ENCODE measurements at places on chromosomes 6 and 20.

- peak; percentile 50 for DNase-seq
Measured at GRCh38 chr6:48765352-48765961, 654.5 kb upstream of the PTCHD4 start.

GRCh38 chr6:44223319-44224028, at the start of gene SLC29A1:
SLC29A1 (plus strand) TSS chr6:44223595; CDS start chr6:44227314, 3,719 bp downstream.
- DNase-seq = no peak

DNA sequence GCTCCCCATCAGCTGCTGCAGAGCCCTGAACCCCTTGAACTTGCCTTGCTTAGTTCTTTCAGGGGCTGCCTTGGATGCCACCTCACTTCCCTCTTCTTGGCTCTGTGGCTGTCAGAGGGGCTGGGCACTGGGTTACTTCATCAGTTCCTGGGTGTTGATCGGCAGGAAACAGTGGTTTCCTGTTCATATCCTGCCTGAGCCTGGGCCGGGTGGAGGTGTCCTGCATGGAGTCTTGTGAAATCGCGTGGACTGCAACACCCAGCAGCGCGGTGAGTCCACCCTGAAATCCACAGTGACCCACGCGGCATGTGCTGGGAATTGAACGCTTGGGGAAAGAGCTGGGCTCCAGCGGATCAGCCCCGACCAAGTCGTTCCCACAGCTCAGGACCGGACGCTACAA, 97.5 kb downstream of the CDH26 start:
- DNase-seq = peak; percentile 34

- DNase-seq = no peak
Measured at GRCh38 chr6:122458087-122458486, 13.5 kb downstream of the SERINC1 start.

- DNase-seq = no peak
Measured at GRCh38 chr20:46700481-46700880, 9.0 kb upstream of the SLC2A10 start.

DNA sequence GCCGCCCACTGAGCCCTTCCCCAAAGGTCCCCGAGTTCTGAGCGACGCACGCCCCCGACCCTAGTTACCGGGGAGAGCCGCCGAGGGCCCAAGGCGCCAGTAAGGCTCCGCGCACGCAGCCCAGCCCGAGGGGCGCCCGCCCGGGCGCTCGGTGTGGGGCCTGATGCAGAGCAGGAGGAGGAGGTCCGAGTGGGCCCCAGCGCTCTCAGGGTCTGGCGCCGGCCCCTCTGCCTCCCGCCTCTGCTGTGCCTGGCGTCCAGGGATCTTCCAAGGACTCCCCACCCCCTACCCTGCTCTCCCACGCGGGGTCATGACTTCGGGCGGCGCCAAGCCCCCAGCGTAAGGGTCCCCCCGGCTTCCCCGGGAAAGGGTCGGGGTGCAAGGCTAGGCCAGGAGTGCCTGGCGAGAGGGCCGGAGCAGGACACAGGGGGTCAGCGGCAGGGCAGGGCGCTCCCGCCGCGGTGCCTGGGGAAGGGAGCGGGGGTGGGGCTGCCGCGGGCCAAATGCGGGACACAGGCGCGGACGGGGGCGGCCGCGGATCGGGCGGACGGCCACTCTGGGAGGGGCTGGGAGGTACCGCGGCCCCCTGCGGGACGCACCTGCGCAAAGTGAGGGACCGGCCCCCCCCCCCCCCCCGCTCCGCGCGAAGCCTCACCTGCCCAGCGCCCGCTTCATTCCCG, 637 bp downstream of the ABHD12 start:
- DNase-seq = no peak

DNA sequence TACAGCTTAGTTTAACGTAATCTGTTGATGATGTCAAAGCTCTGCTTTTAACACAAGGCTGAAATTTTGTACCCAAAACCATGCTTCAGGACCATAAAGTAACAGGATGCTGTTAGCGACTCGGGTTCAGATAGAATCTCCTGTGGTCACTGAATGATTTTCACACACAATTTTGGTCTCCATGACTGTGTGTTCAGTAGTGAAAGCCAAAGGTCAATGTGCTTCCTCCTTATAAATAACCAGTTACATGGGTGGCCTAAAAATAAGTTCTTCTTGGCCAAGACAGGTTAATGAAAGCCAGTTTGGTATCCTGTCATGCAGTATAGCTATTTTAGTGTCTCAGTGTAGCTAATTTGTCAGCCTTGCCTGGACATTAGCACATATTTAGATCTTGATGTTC, 19.1 kb upstream of the LOC128125822 start:
- DNase-seq = no peak

GRCh38 chr6:153944201-153944600, 94.8 kb upstream of the OPRM1 start:
- DNase-seq = no peak

- peak; percentile 66 for DNase-seq
Measured at GRCh38 chr6:18269253-18269652, 4.9 kb upstream of the DEK start.

DNA sequence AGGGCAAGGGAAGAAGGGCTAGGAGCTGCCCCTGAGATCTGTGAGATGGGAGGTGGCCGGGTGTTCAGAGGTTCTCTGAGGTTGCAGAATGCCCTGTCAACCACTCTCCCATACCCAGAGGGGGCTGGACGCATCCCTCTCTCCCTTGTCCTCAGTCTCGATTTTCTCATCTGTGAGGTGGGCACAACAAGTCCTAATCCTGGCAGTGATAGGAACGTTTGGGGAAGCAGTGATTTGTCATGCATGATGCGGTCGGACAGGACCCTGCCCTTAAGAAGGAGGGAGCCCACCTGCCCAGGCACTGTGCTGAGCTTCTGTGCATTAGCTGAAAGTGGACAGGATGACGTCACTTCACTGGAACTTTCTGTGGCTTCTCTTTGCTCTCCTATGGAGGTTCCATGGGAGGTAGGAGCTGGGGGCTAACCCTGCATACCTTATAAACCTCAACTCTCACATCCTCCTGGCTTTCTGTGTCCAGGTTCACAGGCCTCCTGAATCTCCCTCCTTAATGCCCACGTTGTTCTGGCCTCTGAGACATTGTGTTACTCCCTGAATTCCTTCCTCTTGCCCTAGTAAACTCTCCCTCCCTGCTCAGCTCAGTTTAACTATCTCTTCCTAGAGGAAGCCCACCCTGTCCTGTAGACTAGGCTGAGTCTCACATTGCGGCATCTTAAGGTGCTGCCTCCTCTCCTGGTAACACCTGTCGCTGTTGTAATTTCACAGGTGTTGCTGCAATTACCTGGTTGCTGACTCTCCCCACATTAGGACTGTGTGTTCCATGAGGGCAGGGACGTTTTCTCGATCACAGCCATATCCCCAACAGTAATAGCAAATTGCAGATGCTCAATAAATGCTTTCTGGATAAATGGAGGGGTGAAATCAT, 30.1 kb upstream of the CSNK2A1 start:
- DNase-seq = no peak

DNA sequence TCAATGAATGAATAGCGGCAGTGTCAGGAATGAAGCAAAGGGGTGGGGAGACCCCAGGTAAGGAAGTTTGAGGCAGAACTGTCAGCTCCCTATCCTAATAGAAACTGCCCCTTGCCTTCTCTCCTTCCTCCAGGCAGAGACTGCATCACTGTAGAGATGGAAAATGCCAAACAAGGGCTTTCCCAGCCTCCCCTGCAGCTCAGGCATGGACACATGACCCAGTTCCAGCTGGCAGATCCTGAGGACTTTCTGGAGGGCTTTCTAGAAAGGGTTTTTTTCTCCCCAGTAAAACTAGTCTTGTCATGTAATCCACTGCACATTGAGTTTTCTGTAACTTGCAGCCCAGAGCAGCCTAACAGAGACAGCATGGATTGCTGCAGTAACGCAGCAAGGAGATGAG, 17.9 kb upstream of the PNPLA1 start:
- DNase-seq = no peak

GRCh38 chr20:5767493-5768098, 17.4 kb downstream of the SHLD1 start:
- DNase-seq = no peak

- DNase-seq = no peak
Measured at GRCh38 chr6:49038294-49038822, 424.7 kb downstream of the MMUT start.

GRCh38 chr6:14697427-14697826, 548.4 kb upstream of the JARID2 start:
- DNase-seq = no peak

DNA sequence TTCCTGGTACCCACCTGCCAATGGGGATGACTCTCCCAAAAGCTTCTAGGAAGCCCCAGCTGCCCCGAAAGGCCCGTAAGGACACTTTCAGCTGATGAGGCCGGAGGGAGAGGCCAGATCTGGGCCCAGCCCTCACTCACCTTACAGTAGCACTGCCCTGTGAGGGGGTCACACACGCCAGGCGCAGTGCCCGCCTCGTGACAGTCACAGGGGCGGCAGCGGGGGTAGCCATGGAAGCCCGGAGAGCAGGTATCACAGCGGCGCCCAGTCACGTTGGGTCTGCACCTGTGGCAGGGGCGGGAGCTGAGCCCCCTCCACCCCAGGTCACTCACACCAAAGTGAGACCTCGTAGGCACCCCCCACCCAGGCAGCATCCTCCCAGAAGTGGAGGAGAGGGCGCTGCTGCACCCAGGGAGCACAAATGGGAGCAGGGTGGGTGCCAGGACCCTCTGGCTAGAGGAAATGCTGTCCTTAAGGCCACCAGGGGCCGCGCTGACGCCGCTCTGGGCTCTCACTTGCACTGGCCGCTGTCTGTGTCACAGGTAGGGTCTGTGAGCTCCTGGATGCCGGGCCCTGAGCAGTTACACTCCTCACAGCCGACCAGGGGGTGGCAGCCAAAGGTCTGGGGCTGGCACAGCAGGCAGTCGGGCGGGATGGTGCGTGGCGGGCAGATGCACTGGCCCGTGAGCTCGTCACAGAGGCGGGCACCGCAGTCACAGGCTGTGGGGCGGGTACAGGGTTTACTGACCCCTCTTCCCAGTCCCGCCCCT, 25.1 kb downstream of the ADRM1 start:
- DNase-seq = no peak

DNA sequence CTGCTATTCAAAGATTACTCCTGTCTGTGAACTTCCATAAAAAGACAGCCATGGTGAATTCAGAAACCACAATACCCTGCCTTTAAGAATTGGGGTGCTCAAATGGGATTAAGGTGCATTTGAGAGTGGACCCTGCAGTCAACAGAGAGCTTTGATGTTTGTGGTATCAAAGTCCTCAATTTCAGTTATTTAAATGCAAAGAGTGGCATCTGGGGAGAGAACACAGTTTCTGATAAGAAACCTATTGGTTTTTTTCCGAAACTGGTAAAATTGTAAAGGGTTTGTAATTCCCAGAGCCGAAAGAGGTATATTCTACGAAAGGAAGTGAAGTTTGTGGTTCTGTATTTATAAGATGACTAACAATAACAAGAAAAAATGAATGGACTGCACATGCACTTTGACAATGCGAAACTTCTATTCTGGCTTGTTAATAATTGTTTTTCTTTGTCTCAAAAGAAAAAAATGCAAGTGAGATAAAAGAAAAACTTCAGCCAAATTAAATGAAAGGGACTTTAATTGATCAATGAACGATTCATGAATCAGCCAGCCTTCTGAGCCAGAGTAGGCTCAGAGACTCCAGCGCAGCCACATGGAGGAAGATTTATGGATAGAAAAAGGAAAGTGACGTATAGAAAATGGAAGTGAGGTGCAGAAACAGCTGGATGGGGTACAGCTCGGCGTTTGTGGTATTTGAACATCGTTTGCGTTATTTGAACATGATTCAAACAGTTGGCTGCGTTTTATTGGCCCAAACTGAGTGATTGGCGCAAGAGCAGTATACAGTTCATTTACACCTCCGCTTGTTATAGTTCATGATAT, 70.5 kb upstream of the DUSP22 start:
- DNase-seq = peak; percentile 37

DNA sequence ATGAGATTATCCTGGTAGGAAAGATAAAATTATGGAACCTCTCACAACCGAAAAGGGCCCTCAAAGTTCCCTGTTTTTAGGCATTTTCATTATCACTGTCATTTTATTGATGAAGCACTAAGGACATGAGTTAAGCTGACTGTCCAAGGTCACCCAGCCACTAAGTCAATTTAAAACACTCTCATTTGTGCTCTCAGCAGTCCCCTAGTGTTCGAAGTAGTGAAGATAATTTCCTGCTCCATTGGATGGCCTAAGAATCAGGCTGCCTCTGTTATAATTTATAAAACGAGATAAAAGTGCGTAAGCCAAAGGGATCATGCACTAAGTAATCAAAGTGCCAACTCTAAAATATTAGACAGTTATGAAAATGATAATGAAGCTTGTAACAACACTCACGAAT, 169.1 kb downstream of the KIF16B start:
- no peak for DNase-seq

GRCh38 chr6:165956874-165957273, 210.8 kb downstream of the TBXT start:
- DNase-seq = no peak

GRCh38 chr6:157283900-157284737, 39.2 kb downstream of the TMEM242 start:
- DNase-seq = no peak

DNA sequence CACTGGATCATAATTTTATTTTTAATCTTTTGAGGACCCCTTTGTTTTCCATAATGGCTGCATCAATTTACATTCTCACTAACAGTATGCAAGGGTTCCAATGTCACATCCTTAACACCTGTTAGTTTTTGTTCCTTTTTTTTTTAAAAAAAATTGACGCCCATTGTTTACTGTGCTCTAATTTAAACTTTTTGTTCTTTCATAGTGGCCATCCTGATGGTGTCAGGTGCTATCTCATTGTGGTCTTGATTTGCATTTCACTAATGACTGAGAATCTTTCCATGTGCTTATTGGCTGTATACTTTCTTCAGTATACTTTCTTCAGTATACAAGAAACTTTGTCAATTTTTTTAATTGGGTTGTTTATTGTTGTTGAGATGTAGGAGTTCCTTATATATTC, 347.0 kb downstream of the RNGTT start:
- no peak for DNase-seq

DNA sequence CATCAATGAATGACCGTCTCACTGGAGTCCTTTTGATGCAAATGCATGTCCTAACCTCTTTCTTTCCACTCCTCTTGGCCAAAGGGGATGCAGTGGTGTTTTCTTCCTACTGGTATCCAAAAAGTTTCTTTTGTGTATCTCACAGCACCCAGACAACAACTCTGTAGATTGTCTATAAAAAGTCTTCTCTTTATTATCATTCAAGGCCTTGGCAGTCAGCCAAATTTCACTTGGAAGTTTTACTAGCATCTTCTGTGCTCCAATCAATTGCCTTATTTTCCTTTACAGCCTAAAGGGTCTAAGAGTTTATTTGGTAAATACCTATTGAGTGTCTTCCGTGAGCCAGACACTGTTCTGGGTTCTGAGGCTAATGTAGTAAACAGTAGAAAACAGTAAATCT, 150.2 kb upstream of the RNF217 start:
- no peak for DNase-seq

DNA sequence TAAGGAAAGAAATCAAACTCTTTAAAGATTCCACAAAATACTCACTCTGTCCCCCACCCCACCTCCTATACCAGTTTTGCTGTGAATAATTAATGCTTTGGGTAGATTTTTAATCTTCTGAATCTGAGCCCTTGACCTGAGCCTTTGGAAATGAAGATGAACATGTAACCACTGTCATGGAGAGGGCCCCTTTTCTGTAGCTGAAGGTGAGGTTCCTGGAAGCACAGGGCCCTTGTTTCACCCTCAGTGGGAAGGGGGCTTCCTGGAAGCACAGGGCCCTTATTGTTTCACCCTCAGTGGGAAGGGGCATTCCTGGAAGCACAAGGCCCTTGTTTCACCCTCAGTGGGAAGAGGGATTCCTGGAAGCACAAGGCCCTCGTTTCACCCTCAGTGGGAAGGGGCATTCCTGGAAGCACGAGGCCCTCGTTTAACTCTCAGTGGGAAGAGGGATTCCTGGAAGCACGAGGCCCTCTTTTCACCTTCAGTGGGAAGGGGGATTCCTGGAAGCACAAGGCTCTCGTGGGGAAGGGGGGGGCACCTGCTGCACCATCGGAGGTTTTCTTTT, 75.7 kb downstream of the DACT2 start:
- no peak for DNase-seq

Measured in AG10803 (cell line).